ENCODE measurements at places on chromosomes 1 and 21.
A peak's percentile ranks its signal among the peaks of the same experiment; 100 is the strongest.

GRCh38 chr1:172466795-172467407 is 23.0 kb upstream of the PIGC start:
- no peak for DNase-seq

DNA sequence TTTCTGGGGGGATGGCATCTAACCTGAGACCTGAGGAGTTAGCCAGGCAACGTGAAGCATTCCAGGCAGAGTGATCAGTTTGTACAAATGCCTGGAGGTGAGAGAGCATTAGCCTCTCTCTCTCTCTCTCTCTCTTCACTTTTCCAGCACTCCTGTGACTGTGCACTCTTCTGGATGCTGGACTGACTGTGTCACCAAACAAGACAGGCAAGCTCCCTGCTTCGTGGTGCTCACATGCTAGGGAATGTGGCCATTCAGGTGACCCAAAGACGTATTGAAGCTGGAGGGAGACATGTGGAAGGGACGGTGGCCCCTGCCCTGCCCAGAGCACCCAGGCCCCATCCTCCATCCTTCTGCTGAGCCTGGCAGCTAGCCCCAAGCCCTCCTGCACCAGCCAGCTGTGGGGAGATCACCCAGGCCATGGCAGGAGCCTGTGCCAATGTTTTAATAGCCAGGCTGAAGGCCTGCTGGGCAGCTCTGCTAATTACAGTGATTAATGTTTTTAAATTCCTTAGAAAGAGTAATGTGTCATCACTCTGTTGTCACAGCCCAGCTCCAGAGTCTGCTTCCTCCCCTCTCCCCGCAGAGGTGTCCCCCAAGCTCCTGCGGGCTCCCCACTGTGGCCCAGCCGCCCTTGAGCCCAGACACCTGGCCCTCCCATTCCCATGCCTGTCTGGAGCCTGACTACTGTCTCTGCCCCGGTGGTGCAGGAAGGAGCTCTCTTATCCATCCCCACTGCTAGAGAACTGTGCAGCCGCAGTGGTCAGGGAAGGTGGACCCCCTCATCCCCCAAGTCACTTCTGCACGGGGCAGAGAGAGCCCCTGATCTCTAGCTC is 48.9 kb downstream of the UBIAD1 start:
- DNase-seq: no peak

DNA sequence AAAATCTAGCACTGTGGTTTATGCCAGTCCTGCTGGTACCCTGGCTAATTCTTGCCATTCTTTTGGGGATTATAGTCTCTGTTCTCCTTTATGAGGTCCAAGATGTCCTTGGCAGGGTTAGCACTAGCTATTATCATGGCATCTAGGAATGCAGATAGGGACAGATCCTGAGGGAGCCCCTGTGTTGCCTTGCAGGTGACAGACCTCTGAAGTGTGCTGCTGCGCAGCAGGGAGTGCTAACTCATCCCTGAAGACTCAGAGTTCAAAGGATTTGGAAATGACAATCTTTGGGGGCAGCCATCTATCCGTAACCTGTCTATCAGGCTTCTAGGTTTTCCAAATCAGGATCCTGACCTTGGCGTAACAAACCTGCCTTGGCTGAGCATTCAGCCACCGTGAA is 16.3 kb downstream of the ZFYVE9 start:
- no peak for DNase-seq

- DNase-seq: no peak
Observed at GRCh38 chr1:215833941-215834729, 267.0 kb downstream of the KCTD3 start.

GRCh38 chr21:36828891-36829515 is 130.1 kb downstream of the SIM2 start:
- no peak for DNase-seq

- no peak for DNase-seq
Observed at GRCh38 chr1:32755098-32755809, 52.7 kb upstream of the SYNC start.

- no peak for DNase-seq
Observed at GRCh38 chr1:103496014-103496635, 29.4 kb upstream of the RNPC3 start.

DNA sequence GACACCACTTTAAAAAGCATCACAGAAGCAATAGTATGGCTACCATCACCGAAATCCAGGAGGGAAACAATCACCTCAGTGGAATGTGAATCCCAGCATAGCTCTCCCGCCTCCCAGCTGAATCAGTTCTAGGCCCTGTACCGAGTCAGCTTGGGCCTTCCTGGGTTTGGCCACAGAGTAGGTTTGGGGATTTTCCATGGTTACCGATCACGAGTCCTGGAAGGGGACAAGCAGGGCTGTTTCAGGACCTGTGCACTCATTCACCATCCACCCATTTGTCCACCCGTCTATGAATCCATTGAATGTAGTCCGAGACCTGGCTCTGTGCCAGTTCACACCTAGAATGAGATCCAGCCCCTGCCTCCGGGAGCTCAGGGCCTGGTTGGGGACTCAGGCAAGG is 94.2 kb downstream of the ARHGEF10L start:
- no peak for DNase-seq

DNA sequence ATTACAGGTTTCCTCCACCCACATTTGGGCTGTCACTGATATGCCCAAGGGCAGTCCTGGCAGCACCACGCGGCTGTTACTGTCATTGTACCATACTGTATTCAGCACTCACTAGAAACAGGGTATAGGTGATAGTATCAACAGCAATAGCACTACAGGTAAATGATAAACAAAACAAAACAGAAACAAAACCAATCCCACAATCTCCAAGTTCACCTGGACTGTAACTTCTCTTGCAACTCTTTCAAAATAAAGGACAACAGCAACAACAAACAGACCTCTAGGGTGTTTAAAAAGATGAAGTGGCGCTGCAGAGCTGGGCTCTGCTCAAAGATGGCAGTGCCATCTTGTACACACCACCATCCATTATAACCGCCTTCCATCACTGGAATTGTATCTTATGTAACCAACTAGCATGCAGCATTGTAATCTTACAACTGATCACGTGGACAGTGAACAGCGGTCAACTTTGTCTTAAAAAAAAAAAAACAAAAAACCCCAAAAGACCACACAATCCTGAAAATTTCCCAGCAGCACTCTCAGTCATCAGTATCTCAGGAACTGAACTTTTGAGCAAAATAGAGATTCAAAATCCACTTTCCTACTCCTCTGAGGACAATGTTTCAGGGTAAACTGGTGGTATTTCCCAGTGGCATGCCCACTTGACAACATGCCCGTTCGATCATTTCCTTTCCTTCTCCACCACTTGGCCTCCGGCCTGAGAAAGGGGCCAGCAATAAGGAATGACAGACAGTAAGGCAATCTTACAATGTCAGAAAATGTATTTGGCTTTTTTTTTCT is 3.8 kb downstream of the IRF2BP2 start:
- DNase-seq: peak; percentile 48

- peak; percentile 31 for DNase-seq
Observed at GRCh38 chr1:21289700-21290545, at the start of gene ECE1. Gene ECE1 (minus strand): TSS chr1:21290463. CDS start chr1:21290414, 49 bp downstream.

GRCh38 chr21:14435423-14435822 is 52.5 kb upstream of the HSPA13 start:
- DNase-seq: no peak

DNA sequence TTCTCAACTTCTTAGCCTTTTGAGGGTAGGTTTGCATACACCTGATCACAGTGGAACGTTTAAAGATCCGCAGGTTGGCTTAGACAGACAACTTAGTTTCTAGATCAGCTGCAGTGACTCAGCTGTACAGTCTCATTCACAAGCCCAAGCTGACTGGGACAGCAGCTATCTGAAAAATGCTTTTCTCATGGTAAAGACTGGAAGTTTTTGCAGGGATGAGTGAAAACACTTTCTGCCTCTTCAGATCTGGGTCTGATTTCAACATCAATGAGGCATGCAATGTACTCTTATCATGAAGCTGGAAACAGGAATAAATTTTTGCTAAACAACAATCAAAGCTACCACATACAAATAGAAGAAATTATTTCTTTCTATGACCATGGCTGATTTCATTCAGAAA is 61.1 kb upstream of the PTBP2 start:
- no peak for DNase-seq

DNA sequence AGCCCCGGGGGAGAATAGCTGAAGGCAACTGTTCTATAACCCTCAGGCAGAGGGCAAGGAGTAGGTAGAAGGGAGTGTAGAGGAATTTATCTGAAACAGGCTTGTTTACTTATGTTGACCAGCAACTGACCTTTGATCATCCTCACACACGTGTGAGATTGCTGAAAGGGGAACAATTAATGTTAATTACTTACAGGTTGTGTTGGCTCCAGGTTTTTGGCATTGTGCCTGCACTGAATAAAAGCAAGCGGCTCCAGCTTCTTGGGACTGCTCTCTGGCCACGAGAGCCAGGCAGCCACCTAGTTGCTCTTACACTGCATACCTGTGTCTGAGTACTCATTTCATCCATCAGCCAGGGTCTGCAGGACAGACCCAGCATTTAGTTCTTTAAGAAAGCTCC is 41.3 kb upstream of the ARHGEF10L start:
- DNase-seq: no peak

DNA sequence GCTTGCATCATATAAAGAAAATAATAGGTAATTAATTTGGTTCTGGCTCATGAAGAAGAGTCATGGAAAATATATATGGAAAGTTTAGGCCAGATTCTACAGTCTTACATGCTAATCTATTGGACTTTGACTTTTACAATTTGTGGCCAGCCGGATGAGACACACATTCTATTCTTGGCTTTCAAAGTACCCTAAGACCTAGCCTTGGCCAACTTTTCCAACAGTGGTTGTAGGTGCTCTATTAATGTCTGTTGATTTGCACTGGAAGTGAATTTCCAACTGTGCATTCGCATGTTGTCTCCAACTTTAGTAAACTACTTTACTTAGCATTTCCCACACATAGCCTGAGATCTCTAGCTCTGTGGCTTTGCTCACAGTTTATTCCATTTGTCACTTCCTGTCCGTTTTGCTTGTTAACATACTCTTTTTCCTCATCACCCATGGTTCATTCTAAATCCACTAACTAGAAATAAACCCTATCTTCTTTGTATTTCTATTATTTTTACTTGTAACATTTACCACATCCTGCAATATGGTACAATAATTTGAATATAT is 644.0 kb downstream of the PTPRC start:
- no peak for DNase-seq

DNA sequence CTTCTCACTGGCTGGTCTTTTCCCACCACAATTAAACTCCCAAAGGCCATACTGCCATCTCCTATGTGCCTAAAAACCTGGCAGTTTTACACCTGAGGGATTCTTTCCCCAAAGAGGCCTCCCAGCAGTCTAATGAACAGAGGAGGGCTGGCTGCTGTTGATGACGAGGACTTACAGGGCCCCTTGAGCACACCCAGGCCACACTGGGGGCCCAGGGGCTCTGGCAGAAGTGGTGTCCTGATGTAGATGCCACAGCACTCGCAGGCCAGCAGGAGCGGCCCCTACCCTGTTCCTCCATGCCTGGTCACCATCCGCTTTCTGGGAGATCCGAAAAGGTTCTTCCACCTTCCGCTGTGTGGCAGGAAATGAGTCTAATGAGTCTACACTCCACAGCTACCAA is 24.2 kb downstream of the POFUT2 start:
- DNase-seq: no peak

DNA sequence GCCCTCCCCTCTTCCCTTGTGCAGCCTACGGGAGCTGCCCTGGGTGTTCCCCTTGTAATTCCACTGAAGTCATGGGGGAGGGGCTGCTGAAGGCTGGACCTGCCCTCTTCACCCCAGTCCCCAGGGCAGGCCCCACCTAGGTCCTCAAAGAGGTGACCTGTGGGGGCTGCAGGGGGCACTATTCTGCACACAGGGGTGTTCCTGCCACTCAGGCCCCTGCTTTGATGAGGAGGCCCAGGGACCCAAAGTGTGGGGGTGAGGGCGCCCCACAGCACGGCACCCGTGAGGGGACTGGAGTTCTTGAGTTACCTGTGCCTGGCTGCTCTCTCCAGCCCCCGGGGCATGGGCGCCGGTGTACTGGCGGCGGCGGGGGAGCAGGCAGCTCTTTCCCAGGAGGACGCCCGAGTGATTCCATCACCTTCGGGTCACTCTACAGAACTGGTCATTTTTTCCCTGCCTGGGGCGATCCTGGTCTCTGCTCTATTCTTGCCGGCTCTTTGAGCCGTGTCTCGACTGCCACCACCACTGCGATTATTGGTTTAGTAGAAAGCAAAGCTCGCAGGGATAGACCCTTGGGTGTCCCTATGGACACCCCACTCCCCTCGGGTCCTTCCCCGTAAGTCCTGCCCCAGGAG is 6.9 kb upstream of the PRDM16 start:
- no peak for DNase-seq

DNA sequence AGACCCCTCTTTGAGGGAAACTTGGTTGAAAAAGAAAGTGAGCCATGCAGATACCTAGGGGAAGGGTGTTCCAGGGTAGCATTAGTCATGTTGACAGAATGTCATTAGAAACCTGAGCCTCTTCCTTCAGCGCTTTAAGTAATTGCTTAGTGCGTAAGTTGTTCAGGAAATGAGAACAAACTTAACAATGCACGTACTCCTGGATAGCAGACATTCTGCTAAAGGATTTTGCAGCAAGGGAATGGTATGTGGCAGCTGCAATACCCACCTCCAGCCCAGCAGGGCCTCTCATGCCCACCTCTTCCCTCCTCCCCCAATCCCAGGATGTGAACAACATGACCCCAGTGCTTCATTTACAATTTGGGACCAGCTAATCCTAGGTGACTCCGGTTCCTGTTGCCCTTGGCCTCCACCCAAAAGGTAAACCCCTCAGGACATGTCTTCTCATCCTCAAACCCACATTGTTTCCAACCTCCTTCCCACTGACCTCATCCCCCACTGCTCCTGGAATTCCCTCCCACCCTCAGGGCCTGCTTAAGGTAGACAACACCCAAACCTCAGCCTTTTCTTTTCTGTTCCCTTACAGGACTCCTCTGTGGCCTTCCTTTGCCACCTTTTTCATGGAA is 98.0 kb upstream of the BCAR3 start:
- DNase-seq: no peak

DNA sequence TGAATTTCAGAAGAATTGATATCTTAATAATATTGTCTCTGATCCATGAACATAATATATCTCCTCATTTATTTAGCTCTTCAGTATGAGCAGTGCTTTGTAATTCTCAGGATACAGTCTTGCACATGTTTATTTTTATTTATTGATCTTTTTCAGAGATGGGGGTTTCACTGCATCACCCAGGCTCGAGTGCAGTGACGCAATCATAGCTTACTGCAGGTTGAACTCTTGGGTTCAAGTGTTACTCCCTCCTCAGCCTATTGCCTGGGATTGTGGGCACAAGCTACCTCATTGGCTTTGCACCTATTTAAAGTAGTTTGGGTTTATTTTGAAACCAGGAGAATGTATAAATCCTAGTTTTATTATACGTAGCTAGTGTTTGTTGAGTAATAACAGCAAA is 4.7 kb downstream of the RPS6KC1 start:
- DNase-seq: no peak
